Activated T-helper 2 cell treated with anti-CD3 and anti-CD28 coated beads, Interferon-gamma antibody, Interleukin-2, Interleukin-4, amounts not matched to agents 10 μg/mL and 5 μg/mL and 100 μg/mL, durations not matched to agents 14 hours and 24 hours and 36 hours (primary cell): ENCODE measurements at places on chromosomes 4 and X. TPM values are rescaled to one million over a fixed set of nuclear protein-coding genes. Genes with fewer than 3 reads are reported as not detected.

GRCh38 chrX:6826856-6827255 is 291.9 kb upstream of the VCX3A start:
- no peak for DNase-seq

GRCh38 chrX:69278031-69278687 is 112.9 kb upstream of the PJA1 start:
- no peak for DNase-seq

DNA sequence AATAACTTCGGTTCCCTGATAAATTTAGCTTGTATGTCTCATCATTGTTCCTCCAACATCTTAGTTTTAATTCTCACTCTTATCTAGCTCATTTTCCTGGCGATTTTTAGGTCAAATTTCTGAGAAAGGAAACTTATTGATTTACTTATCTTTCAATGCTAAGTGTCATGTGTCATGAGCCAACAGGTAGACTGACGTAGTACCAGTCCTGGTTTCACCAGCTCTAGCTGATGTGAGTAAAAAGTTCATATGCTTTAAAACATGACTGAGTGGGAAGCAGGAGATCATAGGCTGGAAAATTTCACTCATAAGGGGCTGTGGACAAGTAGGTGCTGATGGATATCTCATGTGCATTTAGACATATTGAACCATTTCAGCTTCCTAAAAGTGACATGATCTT is 441.7 kb upstream of the NR3C2 start:
- no peak for DNase-seq

- DNase-seq, result no peak
Observed at GRCh38 chrX:115093191-115093590, 75.8 kb upstream of the IL13RA2 start.

- DNase-seq, result no peak
Observed at GRCh38 chr4:88138561-88138960, 19.9 kb downstream of the ABCG2 start.

DNA sequence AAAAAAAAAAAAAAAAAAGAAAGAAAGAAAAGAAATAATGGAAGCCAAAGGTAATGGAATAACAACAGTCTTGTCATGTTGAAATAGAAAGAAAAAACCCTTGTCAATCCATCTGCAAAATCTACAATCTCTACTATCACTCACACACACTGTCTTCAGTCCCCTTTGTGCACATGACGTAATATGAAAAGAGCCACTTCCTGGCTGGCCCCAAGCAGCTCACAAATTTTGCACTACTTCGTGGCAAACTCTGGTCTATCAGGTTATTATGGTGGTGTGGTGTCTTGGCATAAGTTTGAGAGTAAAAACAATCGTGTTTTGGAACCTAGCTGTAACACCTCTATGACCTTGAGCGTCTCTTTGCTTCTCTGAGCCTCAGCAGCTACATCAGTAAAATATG is 8.3 kb upstream of the AFAP1 start:
- no peak for DNase-seq

- no peak for DNase-seq
Observed at GRCh38 chrX:117138070-117138469, 675.3 kb upstream of the CT83 start.

- no peak for DNase-seq
Observed at GRCh38 chrX:10482261-10482660, 138.1 kb downstream of the MID1 start.

GRCh38 chrX:84240848-84241565 is 53.0 kb upstream of the RPS6KA6 start:
- DNase-seq, result no peak

GRCh38 chr4:168794881-168795280 is 215.2 kb downstream of the CBR4 start:
- DNase-seq, result no peak

- no peak for DNase-seq
Observed at GRCh38 chr4:10006231-10006600, 15.1 kb downstream of the SLC2A9 start.

DNA sequence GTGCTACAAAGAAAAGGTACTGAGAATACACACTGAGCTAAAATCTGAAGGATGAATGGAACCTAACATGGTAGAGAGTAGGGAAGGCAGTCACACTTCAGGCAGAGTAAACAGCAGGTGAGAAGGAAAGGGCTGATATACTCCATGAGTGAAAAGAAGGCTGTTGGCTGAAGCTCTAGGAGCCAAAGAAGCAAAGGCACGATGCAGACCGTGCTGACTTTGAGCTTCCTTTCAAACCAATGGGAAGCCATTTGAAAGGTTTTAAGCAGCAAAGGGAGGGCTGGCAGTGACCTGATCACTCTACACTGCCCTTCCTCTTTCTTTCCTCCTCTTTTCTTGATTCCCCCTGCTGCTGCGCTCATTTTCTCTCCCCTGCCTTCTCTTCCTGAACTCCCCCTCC is 66.4 kb downstream of the TMEM154 start:
- DNase-seq, result no peak

GRCh38 chr4:81221303-81222081 is 6.5 kb upstream of the PRKG2 start:
- DNase-seq, result no peak

DNA sequence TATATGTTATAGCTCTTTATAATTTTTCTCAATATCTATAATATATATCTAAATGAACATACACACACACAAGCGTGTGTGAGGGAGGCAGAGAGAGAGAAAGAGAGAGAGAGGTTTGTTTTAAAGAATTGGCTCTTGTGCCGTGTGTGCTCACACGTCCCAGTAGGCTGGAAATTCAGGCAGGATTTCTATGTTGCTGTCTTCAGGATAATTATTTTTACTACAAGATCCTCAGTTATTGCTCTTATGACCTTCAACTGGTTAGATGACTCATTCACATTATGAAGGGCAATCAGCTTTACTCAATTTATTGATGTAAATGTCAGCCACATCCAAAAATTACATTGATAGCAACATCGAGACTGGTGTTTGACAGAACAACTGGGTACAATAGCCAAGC is 1520.7 kb upstream of the PCDH7 start:
- no peak for DNase-seq

GRCh38 chr4:31089815-31090214 is 369.6 kb downstream of the PCDH7 start:
- no peak for DNase-seq

DNA sequence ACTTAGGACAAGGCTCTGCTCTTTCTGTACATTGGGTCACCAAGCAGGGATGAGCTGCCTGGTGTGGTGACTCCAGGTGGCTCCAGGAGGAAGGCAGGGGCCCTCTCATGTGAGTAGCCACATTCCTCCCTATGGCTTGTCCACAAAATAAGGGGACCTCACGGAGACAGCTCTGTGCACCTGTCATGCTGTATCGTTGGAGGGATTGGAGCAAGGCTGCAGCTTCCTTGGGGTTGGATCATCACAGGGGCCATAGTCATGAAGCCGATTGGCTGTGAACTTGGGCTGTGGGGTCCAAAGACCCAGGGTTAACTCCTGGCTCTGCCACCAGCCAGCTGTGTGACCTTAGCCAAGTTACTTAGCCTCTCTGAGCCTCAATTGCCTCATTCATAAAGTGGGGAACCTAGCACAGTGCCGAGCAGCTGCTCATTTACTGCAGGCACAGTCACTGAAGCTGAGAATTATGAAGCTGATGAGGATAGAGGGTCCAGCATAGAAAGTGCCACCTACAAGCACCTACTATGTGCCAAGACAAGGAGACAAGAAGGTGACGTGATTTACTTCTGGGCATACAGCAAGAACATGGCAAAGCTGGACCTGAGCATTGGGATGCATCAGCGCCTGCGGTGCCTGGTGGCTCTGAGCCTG is 11.8 kb upstream of the KIAA0232 start:
- DNase-seq, result no peak

- DNase-seq, result no peak
Observed at GRCh38 chr4:148112231-148112982, 329.8 kb downstream of the NR3C2 start.

- no peak for DNase-seq
Observed at GRCh38 chrX:33336783-33337182, 125.4 kb upstream of the DMD start.

DNA sequence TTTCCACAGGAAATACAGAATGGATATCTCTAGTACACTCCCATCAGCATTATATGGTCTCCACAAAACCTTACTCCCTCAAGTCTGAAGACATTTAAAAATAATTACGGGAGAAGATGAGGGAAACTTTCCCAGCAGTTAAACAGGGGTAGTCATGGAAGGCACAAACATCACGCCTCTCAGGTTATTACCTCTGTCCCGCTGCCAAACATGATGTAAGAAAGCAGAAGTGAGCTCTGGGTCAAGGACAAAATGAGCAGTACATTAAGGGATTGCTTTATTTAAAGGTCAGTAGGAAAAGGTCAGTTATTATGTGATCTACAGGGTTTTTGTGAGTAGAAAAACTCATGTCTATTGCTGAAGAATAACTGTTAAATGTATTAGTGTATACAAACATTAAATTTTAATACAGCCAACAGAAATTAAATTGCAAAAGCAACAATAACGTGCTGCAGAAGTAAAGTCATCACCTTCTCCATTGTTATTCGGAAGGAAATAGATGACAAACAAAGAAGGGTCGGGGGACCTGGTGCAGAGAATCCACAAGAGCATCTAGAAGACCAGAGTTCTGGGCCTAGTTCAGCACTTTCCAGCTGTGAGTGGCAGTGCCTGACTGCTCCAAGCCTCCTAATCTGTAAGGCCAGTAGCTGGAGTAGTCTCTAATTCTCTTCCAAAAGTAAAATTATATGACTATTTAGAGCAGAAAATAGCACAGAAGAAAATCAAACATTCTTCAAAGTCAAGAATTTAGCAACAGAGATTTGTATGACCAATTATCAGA is 171.2 kb downstream of the PPP3CA start:
- no peak for DNase-seq

DNA sequence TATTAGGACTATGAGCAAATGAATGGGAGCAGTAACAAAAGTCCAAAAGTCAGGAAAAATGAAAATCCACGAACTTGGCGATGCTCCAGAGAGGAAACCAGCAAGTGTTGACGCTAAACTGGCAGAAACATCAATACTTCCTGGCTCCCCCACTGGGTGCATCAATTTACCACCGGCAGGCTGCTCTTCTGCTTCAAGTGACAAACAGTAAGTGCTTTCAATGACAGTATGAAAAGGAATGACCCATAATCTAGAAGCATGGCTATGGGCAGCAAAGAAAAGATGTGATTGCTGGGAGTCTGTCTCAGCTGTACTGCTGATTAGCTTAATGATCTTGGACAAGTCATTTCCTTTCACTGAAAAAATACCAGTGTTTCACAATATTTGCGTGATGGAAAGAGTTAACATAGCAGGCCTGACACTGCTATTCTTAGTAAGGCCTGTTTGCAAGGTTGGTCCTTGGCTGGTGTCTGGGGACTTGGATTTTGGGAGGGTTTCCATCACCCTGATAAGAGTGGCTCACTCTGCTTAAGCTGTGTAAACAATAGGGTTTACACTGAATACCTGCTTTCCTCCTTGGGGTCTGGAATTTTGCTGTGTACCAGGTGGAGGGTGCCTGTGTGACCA is 8.7 kb downstream of the ATP11C start:
- no peak for DNase-seq

Gene USP17L13
- total RNA-seq, result not detected in 2 replicates

Gene EMD
- 95.6 and 98.8 TPM in 2 replicates for total RNA-seq

Gene RAI2
- 0.16 TPM in 2 replicates for total RNA-seq

Gene NXF2
- not detected in 2 replicates for total RNA-seq

Gene GPR173
- not detected in 2 replicates for total RNA-seq

Gene FGF13
- not detected in 2 replicates for total RNA-seq
